ENCODE measurements at places on chromosomes 1 and 21.

DNA sequence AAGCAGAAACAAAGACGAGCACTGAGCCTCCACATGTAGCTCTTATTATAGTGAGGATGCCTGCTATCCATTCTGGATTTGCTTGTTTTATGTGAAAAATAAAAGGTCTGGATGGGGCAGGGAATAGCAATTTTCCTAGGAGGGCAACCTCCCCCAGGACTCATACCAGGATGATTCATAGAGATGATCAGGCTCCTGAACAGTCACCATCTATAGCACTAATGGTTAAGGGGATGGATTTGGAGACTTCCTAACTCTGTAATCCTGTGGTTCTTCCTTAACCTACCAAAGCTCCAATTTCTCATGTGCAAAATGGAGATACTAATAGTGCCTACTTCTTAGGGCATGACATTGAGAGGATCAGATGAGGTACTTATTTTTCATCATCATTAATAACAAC, 34.5 kb upstream of the CD58 start:
- DNase-seq, result no peak

DNA sequence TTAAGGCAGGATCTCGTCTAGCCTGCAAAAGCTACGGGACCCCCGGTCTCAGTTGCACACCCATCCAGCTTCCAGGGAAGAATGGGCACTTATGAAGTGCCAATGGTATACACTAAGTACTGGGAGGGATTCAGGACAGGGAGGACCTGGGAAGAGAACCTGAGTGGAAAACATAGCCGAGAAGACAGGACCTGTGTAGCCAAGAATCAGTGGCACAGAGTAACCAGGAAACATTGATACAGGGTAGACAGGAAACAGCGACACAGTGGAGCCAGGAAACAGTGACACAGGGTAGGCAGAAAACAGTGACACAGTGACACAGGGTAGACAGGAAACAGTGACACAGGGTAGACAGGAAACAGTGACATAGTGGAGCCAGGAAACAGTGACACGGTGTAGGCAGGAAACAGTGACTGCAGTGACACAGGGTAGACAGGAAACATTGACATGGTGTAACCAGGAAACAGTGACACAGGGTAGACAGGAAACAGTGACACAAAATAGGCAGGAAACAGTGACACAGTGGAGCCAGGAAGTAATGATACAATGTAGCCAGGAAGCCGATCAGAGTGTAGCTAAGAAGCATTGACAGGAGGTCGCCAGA, 138.0 kb upstream of the ARHGEF16 start:
- DNase-seq, result no peak

DNA sequence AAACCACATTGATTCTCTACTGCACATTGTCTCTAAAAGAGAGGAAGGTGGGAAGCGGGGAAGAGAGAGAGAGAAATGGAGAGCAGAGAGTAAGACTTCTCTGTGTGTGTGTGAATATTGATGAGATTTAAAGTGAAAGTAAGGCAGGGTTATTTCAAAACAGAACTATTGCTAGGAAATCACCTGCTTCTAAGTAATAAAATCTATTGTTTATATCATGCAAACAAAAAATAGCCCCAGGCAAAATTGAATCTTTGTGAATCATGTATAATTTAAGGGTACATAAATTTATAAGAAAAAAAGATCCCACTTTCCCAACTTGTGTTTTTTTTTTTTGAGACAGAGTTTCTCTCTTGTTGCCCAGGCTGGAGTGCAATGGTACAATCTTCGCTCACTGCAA, 1.2 kb upstream of the GBP7 start:
- no peak for DNase-seq

- DNase-seq, result no peak
These were observed 104.3 kb upstream of the KRTAP19-8 start for GRCh38 chr21:31142600-31142999.

DNA sequence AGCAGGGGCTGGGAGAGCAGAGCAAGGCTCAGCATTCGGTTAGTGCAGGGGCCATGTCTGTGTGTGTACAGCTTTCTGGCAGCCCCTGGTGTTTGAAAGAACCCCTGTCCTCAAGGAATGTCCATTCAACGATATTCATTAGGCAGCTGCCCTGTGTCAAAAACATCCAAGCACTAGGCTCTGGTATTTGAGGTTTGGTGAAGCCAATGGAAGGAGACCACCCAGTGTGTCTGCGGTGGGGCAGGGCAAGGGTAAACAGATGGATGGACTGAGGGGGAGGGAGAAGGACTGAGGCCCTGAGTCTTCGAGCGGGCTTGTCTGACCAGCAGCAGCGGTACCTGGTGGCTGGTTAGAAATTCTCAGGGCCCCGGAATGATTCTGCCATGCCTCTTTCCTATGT, 155.6 kb upstream of the KLHDC7A start:
- DNase-seq, result no peak

DNA sequence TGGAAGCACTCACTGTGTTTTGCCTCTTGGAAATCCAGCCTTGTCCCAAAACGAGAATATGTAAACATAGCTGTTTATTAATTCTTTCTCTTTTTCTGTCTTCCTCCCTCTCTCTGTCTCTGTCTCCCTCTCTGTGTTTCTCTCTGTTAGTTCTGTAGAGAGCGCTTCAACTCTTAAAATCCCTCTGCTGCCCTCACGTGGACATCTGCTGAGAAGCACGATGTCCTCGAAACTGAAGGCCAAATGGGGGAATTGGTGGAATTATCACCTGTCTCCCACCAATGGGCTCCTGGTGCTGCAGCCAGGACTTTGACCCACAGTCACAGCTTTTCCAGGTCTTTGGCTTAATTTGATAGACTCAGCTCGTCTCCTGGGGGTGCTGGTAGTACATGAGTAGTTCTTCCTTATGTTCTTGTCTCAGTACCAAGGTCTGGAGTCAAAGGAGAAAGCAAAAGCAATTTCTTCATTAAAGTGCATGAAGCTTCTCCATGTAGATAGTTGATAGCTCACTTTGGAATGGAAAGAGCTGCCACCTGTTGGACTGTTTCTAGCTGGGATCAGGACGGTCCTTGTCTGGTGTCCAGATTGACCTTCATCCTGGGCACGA, 5.5 kb upstream of the GBP6 start:
- DNase-seq, result peak; percentile 76

GRCh38 chr1:89802841-89803240, 18.0 kb upstream of the LRRC8D start:
- no peak for DNase-seq

DNA sequence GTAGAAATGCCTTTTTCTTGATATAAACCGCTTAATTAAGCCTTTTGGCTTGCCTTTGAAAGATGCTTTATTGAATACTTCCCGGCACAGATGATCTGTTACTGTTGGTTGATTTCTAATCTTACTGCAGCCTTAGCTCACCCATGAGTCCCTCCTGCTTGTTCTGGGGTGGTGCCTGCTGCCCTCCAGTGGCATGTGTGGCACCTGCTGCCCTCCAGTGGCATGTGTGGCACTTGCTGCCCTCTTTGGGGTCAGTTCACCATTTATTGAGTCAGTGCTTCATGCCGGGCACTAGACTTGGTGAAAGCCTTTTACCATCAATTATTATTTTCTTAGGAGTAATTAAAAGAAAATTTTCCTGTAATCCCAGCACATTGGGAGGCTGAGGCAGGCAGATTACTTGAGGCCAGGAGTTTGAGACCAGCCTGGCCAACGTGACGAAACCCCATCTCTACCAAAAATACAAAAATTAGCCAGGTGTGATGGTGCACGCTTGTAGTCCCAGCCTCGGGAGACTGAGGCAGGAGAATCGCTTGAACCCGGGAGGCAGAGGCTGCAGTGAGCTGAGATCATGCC, 54.3 kb downstream of the ADARB1 start:
- DNase-seq, result peak; percentile 82

All from hematopoietic multipotent progenitor cell treated with erythropoietin and hydrocortisone succinate and interleukin-3 and kit ligand, for 8 days (in vitro differentiated cells).